Smooth muscle cell of trachea (primary cell): ENCODE measurements at places on chromosomes 3 and 15. TPM values are rescaled to one million over a fixed set of nuclear protein-coding genes. Genes with fewer than 3 reads are reported as not detected.

LMAN1L gene
- total RNA-seq, result 0.15 TPM in 1 of 2 replicates, not detected in the other

CAMK2N2 gene
- not detected in 2 replicates for total RNA-seq

MED12L gene
- 0.33 and 0.44 TPM in 2 replicates for total RNA-seq

WDR93 gene
- total RNA-seq, result not detected in 2 replicates

LTF gene
- total RNA-seq, result not detected in 2 replicates

DAZL gene
- not detected in 2 replicates for total RNA-seq

SCAMP5 gene
- 0.15 and 2.2 TPM in 2 replicates for total RNA-seq

PRR20G gene
- not detected in 2 replicates for total RNA-seq

NUTM1 gene
- under 0.01 TPM in 1 of 2 replicates, not detected in the other for total RNA-seq

LRRN1 gene
- under 0.01 TPM in 2 replicates for total RNA-seq

FBXL2 gene
- 20.2 and 25.2 TPM in 2 replicates for total RNA-seq

UNC13C gene
- total RNA-seq, result not detected in 2 replicates

PAQR9 gene
- 0.15 and 0.17 TPM in 2 replicates for total RNA-seq

ANKUB1 gene
- total RNA-seq, result not detected in 2 replicates

CFAP91 gene
- total RNA-seq, result 0.33 and 0.44 TPM in 2 replicates

TRPM1 gene
- total RNA-seq, result not detected in 2 replicates

RAB8B gene
- total RNA-seq, result 123 and 209 TPM in 2 replicates

TPRA1 gene
- 29.5 and 62.5 TPM in 2 replicates for total RNA-seq

GPR160 gene
- 0.29 and 0.33 TPM in 2 replicates for total RNA-seq

CELF6 gene
- total RNA-seq, result 0.15 and 0.17 TPM in 2 replicates

ZPLD1 gene
- not detected in 2 replicates for total RNA-seq

ABHD17C gene
- 10.6 and 14.7 TPM in 2 replicates for total RNA-seq

SERPINI2 gene
- total RNA-seq, result not detected in 2 replicates

EFCAB12 gene
- total RNA-seq, result under 0.01 and 0.15 TPM in 2 replicates

PCCB gene
- 66.6 and 70.3 TPM in 2 replicates for total RNA-seq

GPR149 gene
- total RNA-seq, result not detected in 2 replicates

SEMA3G gene
- total RNA-seq, result under 0.01 and 0.15 TPM in 2 replicates

ARNT2 gene
- total RNA-seq, result 4.7 and 13.6 TPM in 2 replicates
